ENCODE measurements at places on chromosomes 3 and 15.

DNA sequence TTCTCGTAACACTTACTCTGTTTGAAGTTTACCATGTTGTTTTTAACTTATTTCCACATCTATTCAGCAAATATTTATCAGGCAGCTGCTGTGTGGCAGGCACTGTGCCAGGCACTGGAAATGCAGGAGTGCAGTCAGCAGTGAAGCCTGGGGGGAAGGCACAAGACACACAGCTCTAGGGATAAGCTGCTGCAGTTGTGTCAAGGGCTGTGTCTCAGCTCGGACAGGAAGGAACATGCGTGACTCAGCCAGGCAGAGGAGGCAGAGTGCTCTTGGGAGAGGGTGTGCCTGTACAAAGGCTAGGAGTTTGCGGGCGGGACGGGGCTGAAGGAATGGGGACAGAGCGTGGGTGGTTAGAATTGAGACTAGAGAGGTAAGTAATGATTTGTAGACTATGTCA lies 24.7 kb downstream of the LYSMD4 start:
- no peaks in the 10 kb centered on the region for H3K27me3 ChIP-seq
- peak overlapping the region; percentile 77 for H3K4me3 ChIP-seq
- H3K27ac ChIP-seq, result peak overlapping the region; percentile 84
- 0 out of 2 replicates have a peak, but pooled peaks cover 13% of the 10 kb centered on the region for H3K36me3 ChIP-seq

DNA sequence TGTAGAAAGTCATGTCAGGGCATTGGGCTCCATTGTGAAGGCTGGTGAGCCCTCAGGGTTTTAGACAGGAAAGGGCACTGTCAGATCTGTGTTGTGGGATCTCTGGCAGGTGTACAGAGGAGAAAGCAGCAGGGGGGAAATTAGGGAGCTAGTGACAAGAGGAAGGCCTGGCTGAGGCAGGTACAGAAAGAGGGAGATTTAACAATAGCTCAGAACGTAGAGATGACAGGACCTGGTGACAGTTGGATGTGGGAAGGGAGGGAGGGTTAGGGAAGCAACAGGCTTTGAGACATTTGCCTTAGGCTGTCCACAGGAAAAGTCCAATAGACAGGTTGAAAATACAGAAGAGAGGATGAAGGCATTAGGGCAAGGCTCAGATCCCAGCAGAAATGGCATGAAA lies 288.1 kb downstream of the EPHB1 start:
- H3K4me3 ChIP-seq, result no peak overlapping the region
- no peak overlapping the region for H3K27ac ChIP-seq
- DNase-seq, result no peak

DNA sequence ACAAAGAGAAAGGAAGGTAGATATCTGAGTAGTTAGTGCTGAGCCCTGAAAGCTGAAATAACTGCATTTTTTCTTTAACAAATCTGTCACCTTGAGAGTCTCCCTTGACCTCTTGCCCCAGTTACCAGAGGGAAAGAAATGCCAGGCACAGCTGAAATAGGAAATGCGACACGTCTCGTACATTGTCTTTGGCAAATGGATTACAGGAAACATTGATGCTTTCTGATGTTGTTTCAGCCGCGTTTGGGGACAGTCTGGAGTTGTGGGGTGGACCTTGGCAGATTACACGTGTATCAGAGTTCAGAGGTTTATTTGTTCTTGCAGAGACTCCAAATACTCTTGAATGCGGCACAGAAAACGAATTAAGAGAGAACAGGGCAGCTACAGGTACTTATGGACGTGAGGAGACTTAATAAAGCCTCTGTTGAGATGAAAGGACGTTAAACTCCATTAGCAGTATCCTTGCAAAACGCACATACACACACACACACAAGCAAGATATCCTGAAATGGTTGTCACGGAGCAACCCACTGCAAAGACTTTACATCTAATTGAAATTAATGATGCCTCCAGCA lies 272.8 kb upstream of the RORA start:
- no peak for DNase-seq
- no peak overlapping the region for H3K4me3 ChIP-seq
- no peak overlapping the region for H3K27ac ChIP-seq
- H3K27me3 ChIP-seq, result no peaks in the 10 kb centered on the region
- no peaks in the 10 kb centered on the region for H3K36me3 ChIP-seq

- no peak for DNase-seq
- no peak overlapping the region for H3K4me3 ChIP-seq
- no peak overlapping the region for H3K27ac ChIP-seq
- H3K4me1 ChIP-seq, result no peaks in the 10 kb centered on the region
These were observed 2.0 kb downstream of the MESP1 start for GRCh38 chr15:89749054-89749453.

GRCh38 chr3:64161481-64161952 lies 63.7 kb downstream of the PRICKLE2 start:
- peaks cover 1% of the 10 kb centered on the region for H3K27me3 ChIP-seq
- H3K27ac ChIP-seq, result peak overlapping the region; percentile 17
- H3K4me3 ChIP-seq, result no peak overlapping the region

DNA sequence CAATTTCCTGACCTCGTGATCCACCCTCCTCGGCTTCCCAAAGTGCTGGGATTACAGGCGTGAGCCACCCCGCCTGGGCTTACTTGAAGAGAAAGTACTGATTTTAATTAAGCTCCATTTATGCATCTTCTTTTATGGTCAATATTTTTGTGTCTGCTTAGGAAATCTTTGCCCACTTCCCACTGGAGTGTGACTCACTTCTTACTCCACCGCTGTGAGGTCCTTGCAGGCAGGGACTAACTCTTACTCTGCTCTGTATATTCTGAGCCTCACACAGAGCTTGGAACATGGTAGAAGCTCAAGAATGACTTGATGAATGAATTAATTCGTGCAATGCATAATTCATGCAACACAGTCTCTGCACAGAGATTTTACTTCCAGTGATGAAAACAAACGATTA lies 2.9 kb upstream of the TM4SF19 start:
- peaks cover 58% of the 10 kb centered on the region for H3K4me1 ChIP-seq
- H3K4me3 ChIP-seq, result no peak overlapping the region
- peaks cover 14% of the 10 kb centered on the region for H3K36me3 ChIP-seq
- H3K27ac ChIP-seq, result peak overlapping the region; percentile 80
- H3K27me3 ChIP-seq, result no peaks in the 10 kb centered on the region

DNA sequence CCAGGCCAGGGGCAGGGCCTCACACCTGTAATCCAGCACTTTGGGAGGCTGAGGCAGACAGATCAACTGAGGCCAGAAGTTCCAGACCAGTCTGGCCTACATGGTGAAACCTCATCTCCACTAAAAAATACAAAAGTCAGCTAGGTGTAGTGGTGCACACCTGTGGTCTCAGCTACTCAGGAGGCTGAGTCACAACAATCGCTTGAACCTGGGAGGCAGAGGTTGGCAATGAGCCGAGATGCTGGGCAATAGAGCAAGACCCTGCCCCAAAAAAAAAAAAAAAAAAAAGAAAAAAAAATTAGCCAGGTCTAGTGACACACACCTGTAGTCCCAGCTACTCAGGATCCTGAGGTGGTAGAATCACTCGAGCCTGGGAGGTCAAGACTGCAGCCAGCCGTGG lies 18.8 kb downstream of the MYO9A start:
- H3K4me1 ChIP-seq, result peaks cover 16% of the 10 kb centered on the region
- H3K36me3 ChIP-seq, result peaks cover 14% of the 10 kb centered on the region
- H3K27me3 ChIP-seq, result no peaks in the 10 kb centered on the region
- no peak for DNase-seq
- no peak overlapping the region for H3K27ac ChIP-seq

GRCh38 chr3:166362698-166363097 lies 525.5 kb upstream of the BCHE start:
- H3K4me1 ChIP-seq, result no peaks in the 10 kb centered on the region
- no peak overlapping the region for H3K27ac ChIP-seq
- no peak overlapping the region for H3K4me3 ChIP-seq
- no peaks in the 10 kb centered on the region for H3K27me3 ChIP-seq

GRCh38 chr3:13150624-13151023 lies 77.4 kb upstream of the IQSEC1 start:
- H3K36me3 ChIP-seq, result peaks cover 9% of the 10 kb centered on the region
- peaks cover 31% of the 10 kb centered on the region for H3K27me3 ChIP-seq
- H3K4me1 ChIP-seq, result 0 out of 2 replicates have a peak, but pooled peaks cover 5% of the 10 kb centered on the region
- H3K4me3 ChIP-seq, result no peak overlapping the region
- H3K27ac ChIP-seq, result no peak overlapping the region

GRCh38 chr3:99741588-99741987 lies 76.1 kb upstream of the CMSS1 start:
- no peak overlapping the region for H3K27ac ChIP-seq
- H3K36me3 ChIP-seq, result peaks cover 9% of the 10 kb centered on the region
- H3K4me1 ChIP-seq, result no peaks in the 10 kb centered on the region
- no peak overlapping the region for H3K4me3 ChIP-seq
- no peak for DNase-seq

DNA sequence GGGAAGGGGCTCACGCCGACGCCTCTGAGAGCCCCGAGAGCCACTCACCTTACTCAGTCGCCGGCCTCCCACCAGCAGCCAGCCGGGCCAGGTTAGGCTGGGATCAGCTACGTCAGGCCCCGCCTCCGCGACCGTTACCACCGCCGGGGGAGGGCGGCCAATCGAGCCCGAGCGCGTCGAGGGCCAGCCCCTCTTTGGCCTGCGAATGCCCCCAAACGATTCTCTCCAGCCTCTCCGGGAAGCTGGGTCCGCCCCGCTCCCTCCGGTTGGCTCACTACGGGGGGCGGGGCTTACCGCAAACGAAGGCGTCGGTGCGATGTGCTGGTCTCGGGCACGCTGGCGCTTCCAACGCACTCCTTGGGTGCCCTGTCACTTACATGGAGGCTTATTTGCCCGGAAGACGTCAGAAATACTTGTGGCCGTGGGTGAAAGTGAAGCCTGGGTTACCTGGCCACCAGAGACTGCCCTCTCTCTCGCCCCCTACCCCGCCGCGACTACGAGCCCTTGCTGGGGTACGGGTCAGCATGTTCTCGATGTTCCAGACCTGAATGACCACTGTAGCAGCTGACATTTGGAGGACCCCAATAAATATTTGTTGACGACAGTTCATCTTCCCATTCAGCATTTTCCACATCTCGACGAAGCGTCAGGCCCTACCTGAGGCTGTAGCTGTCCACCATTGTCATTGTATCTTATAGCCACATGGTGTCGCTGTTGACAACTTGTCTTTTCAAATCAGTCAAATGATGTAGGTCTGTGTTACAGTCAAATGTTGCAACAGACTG lies at the start of gene CEP70:
Gene CEP70 (minus strand): TSS at position 111 of the 785 bp plus-strand sequence. CDS start 21,333 bp downstream, outside the sequence.
- H3K4me1 ChIP-seq, result peaks cover 15% of the 10 kb centered on the region
- peak; percentile 89 for DNase-seq
- H3K27ac ChIP-seq, result peak within 1 kb of the TSS; percentile 86

DNA sequence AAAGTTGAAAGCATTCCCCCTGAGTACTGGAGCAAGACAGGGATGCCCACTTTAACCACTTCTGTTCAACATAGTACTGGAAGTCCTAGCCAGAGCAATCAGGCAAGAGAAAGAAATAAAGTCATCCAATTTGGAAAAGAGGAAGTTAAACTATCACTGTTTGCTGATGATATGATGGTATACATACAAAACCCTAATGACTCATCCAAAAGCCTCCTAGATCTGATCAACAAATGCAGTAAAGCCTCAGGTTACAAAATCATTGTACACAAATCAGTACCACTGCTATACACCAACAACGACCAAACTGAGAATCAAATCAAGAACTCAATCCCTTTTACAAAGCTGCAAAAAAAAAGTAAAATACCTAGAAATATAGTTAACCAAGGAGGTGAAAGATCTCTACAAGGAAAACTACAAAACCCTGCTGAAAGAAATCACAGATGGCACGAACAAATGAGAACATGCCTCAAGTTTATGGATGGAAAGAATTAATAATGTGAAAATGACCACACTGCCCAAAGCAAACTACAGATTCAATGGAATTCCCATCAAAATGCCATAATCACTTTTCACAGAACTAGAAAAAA lies 40.3 kb downstream of the RPL39L start:
- H3K27me3 ChIP-seq, result peaks cover 2% of the 10 kb centered on the region
- no peak overlapping the region for H3K27ac ChIP-seq
- no peak overlapping the region for H3K4me3 ChIP-seq
- no peaks in the 10 kb centered on the region for H3K36me3 ChIP-seq
- H3K4me1 ChIP-seq, result peaks cover 41% of the 10 kb centered on the region

DNA sequence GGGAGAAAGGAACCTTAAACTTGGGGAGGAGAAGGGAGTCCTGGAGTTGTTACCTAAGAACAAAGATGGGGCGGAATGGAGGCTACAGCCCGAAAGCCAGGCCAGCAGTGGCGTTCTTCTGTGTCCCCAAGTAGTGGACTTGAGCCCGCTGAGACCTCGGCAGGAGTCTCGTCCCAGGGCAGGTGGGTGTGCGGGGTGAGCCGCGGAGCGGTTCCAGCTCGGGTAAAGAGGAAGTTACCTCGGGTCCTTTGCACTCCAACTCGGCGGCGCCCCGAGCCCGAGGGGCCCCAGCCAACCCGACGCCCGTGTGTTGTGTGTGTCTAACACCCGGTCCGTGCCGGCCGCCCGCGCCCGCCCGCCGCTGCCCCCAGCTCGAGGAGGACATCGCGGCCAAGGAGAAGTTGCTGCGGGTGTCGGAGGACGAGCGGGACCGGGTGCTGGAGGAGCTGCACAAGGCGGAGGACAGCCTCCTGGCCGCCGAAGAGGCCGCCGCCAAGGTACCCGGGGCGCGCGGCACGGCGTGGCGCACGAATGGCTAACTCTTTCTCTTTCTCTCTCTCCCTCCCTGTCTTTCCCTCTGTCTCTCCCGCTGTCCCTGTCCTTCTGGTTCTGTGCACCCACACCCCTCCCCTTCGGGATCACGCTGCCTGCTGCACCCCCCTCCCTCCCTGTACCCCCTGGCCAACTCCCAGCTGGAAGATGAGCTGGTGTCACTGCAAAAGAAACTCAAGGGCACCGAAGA lies 959 bp downstream of the TPM1 start:
- peak overlapping the region; percentile 96 for H3K27ac ChIP-seq
- no peak for DNase-seq
- peaks cover 43% of the 10 kb centered on the region for H3K27me3 ChIP-seq
- peaks cover 61% of the 10 kb centered on the region for H3K36me3 ChIP-seq
- H3K4me1 ChIP-seq, result peaks cover 54% of the 10 kb centered on the region

DNA sequence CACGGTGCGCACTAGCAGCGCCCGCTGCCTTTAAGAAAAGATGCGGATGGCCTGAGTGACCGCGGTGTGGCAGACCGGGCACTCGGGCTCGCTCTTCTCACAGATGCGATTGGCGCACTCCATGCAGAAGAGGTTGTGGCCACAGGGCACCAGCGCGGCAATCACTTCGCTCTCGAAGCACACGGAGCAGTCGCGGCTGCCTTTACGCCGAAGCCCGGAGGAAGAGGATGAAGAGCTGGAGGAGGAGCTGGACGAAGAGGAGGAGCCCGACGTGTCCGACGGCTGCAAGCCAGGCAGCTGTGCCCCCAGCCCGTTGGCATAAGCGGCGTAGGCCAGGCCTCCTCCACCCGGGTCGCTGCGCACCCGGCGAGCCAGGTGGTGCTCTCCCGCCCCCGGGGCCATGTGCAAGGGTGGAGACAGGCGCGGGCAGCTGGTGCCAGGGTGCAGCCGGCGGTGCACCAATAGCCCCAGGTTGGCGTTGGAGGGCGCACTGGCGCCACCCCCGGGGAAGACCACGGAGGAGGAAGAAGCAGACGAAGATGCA lies 2.6 kb downstream of the MEX3B start:
- H3K27me3 ChIP-seq, result peaks cover 9% of the 10 kb centered on the region
- no peak overlapping the region for H3K27ac ChIP-seq
- H3K4me3 ChIP-seq, result peak overlapping the region; percentile 97
- no peak for DNase-seq
- 0 out of 2 replicates have a peak, but pooled peaks cover 4% of the 10 kb centered on the region for H3K36me3 ChIP-seq
- peaks cover 16% of the 10 kb centered on the region for H3K4me1 ChIP-seq
